ENCODE measurements at places on chromosomes 12 and 14.
A peak's percentile ranks its signal among the peaks of the same experiment; 100 is the strongest.

DNA sequence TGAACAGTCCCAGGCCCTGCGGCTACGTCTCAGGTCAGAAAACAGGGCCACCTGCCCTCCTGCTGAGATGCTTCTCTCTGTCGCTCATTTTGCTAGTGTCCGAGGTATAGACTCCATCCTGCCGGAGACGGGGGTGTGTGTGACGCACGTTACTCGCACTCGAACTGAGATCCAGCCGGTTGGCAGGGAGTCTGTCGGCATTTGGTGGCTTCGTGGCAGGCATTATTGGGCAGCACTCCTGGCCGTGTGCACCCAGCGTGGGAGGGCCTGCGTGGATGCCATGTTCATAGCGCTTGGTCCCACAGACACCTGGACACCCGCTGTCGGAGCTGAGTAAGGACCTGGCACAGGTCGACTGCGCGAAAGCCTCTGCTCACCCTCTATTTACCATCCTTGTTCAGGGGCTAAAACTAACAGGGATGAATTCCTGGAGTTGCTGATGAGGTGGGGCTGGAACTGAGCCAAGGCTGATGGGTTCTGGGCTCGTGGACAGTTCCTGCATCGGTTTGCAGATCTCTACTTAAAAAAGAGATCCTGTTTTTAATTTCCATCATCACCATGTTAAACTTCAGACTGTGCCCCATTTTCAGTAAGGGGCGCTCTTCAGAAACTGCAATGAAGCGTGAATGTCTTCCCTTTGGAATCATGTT, 28.6 kb downstream of the AACS start:
- peak; percentile 10 for DNase-seq

- DNase-seq: no peak
Observed at GRCh38 chr12:82690006-82690405, 3.3 kb downstream of the TMTC2 start.

DNA sequence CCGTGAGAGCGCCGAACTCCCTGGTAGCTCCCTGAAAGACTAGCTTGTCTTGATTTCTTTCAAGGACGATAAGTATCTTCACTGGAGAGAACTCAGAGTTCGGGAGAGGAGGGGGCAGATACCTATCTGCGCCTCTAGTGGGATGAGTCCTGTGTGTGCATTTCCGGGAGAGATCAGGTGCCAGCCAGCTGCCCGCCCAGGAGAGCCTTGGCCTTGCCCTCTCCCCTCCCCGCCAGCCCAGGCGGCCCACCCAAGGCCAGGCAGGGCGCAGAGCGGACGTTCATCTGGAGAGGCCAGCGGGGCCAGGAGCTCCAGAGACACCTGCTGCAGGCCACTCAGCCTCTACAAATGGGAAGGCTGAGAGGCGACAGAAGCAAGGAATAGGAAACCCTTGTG, 1.0 kb downstream of the CD9 start:
- peak; percentile 32 for DNase-seq

DNA sequence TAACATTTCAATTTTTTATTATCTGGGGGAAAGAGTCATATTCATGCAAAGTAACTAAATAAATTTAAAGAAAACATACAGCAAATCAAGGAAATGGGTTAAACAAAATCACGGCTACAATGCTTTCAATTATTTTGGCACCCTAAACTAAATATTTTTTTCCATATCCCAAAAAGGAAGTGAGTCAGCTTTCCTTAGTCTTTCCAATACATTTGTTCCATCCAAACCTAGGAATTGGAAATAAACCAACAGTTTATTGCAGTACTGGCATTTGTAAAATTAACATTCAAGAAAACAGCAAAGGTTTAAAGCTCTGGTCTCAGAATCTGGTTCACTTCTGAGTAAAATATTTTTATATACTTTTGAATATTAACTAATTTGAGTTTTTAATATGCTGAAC, 89.2 kb downstream of the BCL2L14 start:
- no peak for DNase-seq

- no peak for DNase-seq
Observed at GRCh38 chr14:71931492-71932228, 569 bp upstream of the RGS6 start.

DNA sequence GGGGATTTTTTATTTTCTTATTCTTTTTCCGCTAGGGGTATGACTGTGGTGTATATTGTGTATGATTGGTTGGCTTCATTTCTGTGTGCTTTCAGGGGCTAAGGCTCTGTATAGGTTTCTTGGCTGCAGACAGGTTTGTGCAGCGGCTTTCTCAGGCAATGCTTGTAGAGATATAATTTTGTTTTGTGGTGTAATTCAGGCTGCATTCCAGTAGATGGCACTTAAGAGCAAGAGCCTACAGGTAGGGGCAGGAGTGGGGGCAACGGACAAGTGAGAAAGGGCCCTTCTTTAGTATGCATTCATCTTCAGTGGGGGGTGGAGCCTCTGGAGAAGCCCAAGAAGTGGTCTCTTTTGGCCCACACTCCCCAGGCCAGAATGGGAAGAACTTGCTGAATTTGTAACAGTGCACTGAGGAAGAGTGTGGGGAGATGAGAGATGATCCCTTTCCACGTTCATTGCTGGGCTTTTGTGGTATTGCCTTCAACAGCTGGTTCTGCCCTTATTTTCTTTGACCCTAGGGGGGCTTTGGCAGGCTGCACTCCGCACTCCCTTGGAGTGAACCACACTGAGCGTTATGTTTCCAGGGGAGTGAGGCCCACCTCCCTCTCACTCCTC, 78.6 kb downstream of the IFNG-AS1 start:
- no peak for DNase-seq

GRCh38 chr12:95615749-95616148, 64.5 kb upstream of the USP44 start:
- DNase-seq: no peak

DNA sequence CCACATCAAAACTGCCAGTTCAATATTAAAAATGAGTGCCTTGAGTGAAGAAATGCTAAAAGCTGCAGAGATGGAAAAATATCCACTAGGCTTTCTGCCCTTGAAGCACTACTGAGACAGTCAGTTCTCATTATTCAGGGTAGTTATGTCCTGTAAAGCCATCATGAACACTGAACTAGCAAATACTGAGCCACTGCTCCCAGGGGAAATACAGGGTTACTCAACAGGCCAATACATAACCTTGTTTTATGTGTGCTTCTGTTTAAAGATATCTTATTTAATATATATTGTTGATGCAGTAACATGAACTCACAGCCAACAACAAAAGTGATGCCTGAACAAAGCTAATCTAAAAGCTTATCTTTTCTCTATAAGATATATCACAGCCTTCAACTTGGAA, 3.3 kb downstream of the RAD52 start:
- no peak for DNase-seq

DNA sequence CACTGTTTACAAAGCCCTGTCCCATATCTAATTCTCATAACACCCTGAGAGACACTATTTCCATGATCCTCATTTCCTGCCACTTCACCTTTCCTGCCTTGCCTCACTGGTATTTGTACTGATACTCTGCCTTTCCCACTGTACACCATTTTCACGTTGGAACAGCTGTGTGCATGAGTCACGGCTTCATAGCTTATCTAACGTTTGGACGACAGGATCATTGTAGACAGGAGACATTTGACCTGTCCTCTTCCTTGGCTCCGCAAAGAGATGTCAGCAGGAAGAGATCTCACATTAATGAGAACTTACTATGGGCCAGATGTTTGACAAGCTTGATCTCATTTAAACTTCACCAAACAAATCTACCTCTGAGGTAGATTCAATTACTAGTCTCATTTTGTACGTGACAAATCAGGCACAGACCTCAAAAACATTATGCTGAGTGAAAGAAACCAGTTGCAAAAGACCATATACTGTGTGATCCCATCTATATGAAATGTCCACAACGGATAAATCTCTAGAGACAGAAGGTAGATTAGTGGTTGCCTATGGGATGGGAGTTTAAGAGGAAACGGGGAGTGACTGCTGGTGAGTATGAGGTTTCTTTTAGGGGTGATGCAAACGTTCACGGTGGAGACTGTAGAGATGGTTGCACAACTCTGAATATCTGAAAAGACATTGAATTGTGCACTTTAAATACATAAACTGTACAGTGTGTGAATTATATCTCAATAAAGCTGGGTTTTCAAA, 71.2 kb downstream of the KCNK13 start:
- DNase-seq: no peak

GRCh38 chr12:45290216-45290605, 74.3 kb downstream of the ANO6 start:
- no peak for DNase-seq

DNA sequence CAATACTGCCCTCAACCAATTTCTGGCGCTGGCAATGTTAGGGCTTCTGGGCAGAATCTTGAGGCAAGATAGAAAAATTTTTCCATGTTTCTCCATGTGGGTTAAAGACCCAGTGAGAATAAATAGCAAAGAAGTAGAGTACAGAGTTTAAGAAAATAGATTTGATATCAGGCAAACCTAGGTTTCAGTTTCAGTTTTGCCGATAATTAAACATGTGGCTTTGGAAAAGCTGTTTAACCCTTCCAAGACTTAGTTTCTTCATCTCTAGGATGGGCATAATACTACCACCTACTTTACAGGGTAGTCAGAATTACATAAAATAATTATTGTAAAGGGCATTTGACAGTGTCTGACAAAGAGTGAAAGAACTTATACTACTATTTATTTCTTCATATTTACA, 360.4 kb downstream of the PCNX1 start:
- no peak for DNase-seq

GRCh38 chr12:9740106-9740750, 7.3 kb upstream of the CLECL1 start:
- DNase-seq: no peak

DNA sequence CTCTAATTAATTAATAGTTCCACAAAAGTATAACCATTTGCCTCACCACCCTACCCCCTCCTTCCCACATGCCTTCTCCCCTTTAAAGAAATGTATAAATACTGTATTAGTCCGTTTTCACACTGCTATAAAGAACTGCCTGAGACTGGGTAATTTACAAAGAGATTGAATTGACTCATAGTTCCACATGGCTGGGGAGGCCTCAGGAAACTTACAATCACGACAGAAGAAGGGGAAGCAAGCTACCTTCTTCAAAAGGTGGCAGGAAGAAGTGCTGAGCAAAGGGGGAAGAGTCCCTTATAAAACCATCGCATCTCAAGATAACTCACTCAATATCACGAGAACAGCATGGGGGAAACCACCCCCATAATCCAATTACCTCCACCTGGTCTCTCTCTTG, 8.2 kb upstream of the RESF1 start:
- no peak for DNase-seq

GRCh38 chr14:34347683-34348082, 114.4 kb downstream of the SPTSSA start:
- no peak for DNase-seq
